GDM1 (cell line): ENCODE measurements at places on chromosomes 1 and 21.

GRCh38 chr1:39490596-39491145, 765 bp upstream of the BMP8A start:
- no peak for DNase-seq

DNA sequence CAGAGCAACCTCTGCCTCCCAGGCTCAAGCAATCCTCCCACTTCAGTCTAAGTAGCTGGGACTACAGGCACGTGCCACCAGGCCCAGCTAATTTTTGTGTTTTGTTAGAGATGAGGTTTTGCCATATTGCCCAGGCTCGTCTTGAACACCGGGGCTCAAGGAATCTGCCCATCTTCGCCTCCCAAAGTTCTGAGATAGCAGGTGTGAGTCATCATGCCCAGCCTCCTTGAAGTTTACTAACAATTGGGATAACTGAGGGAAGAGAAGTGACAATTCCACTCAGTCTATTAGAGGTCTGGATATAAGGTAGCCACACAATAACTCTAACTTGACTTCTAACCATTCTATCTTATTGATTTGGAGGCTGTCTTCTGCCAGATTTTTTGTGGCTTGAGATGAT, 6.3 kb upstream of the RCC1 start:
- no peak for DNase-seq

GRCh38 chr21:44071359-44072104, 35.7 kb upstream of the PWP2 start:
- DNase-seq: no peak

GRCh38 chr21:43995521-43996105, 16.5 kb upstream of the TRAPPC10 start:
- DNase-seq: no peak

- no peak for DNase-seq
Observed at GRCh38 chr1:99731384-99731783, 35.1 kb downstream of the FRRS1 start.

DNA sequence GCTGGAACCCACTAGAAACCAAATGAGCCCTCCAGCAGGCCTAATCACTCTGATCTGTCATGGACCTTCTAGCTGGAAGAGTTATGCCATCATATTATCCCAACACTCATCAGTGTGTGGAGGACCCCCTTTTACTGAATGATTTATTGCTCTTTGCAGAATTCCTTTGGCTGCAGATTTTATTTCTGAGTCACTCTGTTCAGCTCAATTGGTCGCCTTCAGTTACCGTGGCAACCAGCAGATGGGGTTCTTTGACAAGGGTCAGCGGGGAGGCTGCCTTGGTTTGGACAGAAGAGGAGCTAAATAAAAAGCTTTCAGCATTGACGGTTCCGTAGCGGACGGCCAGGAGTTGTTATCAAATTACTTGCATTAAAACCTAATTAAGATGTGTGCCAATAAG, 220.1 kb downstream of the SDCCAG8 start:
- DNase-seq: no peak

DNA sequence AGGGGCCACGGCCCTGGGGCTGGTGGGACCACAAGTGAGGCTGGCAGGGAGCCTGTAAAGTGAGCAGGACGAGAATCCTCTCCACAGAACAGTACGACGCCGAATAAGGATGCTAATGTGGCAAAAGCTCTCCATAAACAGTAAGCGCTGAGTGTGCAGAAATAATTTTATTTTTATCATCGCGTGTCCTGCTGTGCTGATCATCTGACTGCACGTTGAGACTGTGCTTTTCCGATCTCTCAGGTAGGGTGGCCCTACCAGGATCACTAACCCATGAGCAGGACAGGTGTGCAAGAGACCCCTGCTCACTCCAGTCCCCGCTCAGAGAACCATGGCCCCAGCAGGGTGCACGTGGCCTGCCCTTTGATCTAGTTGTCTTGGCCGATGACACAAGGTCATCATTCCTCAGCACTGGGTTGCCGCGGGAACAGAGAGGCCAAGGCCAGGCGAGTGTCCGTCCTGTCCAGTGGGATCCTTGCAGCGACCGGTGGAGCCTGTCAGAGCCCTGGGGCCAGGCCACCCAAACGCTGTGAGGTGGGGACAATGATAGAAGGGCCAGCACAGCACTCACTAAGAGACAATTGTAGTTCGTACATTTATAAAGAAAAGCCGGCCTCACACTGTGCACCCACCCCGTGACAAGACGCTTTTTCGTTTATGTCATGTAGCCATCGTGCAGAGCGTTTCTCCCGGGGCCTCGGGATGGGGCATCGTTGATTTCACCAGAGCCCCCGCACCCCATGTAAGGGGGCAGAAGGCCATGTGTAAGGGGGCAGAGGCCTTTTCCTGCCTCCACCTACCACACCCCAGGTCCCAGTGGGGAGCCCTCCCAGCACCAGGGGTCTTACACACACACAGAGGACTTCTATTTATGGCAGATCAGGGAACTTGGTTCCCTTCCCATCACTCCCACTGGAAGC, 52.7 kb upstream of the ADARB1 start:
- no peak for DNase-seq

DNA sequence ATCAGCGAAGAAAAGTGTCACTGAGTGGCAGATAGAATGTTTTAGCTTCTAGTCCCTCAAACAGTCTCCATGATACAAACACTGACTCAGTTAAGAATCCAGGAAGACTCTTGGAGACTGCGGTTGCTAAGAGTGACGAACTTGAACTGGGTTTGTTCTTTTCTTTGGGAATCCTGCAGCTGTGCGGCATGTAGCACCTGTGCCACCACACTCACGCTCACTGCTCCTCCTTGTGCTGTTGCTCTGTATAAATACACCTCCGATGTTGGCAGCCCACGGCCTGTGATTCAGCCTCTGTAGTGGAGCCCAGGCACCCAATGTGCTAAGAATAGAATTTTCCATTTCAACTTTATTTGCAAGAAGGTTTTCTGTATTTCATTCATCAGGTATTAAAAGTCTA, 5.5 kb upstream of the PPIE start:
- no peak for DNase-seq

DNA sequence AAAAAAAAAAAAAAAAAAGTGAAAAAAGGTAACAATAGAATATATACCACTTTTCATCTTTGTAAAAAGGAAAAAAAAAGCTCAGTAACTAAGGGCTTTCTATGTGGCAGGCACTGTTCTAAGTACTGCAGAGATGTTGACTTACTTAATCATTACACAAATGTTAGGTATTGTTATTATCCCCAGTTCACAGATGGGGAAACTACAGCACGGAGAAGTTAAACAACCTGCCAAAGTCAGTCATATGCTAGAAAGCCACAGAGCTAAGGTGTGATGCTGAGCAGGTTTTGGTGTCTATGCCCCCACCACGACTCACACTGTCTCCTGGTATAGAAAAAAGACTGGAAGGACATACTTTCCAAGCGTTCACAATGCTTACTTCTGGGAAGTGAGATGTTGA, 6.6 kb upstream of the PNRC2 start:
- DNase-seq: no peak

GRCh38 chr1:5267603-5268235, 613.3 kb downstream of the AJAP1 start:
- no peak for DNase-seq

GRCh38 chr1:204069887-204070286, 3.0 kb upstream of the SOX13 start:
- DNase-seq: no peak

DNA sequence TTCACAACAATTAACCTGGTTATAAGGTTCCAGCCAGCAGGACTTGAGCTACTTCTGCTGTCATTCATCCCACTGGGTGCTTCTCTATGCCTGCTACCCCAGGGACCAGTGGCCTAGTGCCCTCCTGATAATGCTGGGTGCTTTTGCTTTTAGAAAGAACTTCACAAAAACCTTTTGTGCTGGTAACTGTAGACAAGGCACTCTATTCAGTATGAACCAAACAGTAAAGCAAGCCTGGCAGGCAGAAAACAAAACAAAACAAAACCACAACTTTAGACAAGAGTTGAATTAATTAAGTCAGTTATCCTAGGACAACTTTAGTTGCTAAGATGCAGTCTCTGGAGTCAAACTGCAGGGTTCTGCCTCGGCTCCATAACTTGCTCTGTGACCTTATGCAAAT, 61.9 kb upstream of the ADGRL2 start:
- no peak for DNase-seq

DNA sequence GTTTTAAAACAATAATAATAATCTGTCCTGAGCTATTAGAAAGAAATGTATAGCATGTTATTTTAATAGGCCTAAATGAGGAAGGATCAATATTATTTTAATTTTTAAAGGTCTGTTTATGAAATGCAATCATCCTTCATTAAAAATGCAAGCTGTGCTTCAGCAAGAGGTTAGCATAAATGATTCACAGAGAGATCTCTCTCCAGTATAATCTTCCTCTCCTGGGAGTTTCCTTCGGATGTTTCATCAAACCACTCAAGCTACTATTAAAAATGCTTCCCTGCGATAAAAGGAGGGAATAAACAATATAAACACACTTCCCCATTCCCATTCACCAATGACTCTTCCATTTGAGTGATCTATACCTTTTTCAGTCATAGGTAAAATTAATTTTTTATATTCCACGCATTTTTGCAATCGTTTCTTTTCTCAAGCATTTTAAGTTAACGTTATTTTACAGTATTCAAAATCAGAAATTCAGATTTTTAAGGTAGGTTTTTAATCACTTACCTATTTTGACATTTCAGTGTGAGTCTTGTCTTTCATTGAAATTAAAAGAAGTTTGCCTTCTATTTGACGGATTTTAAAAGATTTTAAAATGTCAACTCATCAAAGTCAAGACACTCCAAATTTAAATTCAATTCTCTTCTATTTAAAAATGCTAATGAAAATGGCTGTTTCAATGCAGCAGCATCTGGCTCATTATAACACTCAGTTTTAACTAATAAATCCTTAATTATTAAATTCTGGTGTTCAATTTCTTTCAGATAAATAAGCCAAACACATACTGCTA, 64.3 kb downstream of the RERE start:
- DNase-seq: no peak

DNA sequence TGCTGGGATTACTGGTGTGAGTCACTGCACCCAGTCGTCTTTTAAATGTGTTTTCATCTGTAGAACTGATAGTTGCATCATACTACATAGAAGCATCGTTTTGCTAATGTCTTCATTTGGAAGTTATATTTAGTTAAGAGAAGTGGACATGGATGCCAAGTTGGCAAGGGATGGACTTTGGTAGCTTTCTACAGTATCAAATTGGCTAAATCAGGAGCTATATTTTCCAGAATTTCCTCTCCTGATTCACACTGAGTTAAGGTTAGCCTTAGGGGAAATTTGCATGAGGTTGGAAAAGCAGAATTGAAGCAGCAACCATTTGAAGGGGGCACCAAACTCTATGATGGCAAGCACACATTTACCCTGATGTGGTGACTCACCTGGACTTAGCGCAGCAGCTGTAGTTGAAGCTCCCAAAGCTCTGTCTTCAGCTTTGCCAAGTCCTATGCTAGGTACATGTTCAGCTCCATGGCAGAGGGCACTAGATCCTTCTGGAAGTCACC, 43.9 kb downstream of the DUSP10 start:
- DNase-seq: no peak

GRCh38 chr1:2494323-2494693, 18.2 kb downstream of the PLCH2 start:
- no peak for DNase-seq

DNA sequence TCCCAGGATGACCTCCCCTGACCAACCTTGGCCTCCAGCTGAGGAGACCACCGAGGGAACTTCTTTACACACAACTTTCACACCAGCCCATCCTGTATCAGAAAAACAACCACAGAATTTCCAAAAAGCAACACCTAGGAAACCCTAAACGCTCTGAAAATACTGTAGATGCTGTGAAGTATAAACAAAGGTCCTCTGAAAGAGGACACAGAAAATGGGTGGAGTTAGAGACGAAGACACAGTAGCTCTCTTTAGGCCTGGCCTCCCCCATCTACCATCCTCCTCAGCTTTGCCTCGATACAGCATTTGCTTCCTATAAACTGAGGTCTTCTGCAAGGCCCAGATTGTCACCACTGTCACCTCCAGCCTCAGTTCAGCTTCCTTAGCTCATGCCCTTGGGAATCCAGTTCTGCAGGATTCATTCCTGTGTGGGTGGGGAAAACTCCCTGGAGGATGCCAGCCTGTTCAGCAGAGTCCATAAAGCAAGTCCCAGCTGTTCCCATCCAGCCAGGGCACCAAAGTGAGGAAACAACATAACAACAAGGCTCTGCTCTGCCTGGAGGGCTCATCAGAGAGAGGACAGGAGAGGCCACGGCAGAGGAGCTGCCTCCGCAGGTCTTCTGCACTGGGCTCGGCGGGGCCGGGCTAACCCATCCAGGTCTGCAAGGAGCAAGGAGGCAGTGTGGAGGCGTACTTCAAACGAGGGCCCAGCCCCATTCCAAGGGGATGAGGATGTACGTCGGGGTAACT, 15.0 kb downstream of the PIK3C2B start:
- no peak for DNase-seq

- DNase-seq: no peak
Observed at GRCh38 chr21:46131838-46132651, 23.3 kb downstream of the FTCD start.

- no peak for DNase-seq
Observed at GRCh38 chr1:79852004-79852403, 845.5 kb upstream of the ADGRL4 start.

- DNase-seq: no peak
Observed at GRCh38 chr21:28375708-28376385, 616.8 kb downstream of the LTN1 start.

DNA sequence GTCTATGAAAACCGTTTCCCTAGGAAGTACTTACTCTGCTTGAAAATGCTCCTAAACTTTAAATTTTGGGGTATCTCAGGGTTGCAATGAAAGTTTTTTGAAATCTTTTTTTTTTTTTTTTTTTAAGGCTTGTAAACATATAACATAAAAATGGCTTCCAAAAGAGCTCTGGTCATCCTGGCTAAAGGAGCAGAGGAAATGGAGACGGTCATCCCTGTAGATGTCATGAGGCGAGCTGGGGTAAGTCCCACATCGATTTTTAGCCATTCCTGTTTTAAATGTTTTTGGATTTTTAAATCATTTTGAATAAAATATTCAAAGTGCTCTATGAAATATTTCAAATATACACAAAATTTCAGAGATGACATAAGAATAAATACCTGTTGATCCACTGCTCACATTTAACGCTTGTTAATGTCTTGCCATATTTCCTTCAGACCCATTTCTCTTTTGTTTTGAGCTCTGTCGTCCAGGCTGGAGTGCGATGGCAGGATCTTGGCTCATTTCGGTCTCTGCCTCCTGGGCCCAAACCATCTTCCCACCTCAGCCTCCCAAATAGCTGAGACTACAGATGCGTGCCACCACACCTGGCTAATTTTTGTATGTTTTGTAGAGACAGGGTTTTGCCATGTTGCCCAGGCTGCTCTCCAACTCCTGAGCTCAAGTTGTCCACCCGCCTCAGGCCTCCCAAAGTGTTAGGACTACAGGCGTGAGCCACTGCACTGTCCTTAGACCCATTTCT, 1.3 kb downstream of the PARK7 start:
- no peak for DNase-seq
